GM12878 (cell line): ENCODE measurements at places on chromosomes 6 and 20.
A peak's percentile ranks its signal among the peaks of the same experiment; 100 is the strongest.

DNA sequence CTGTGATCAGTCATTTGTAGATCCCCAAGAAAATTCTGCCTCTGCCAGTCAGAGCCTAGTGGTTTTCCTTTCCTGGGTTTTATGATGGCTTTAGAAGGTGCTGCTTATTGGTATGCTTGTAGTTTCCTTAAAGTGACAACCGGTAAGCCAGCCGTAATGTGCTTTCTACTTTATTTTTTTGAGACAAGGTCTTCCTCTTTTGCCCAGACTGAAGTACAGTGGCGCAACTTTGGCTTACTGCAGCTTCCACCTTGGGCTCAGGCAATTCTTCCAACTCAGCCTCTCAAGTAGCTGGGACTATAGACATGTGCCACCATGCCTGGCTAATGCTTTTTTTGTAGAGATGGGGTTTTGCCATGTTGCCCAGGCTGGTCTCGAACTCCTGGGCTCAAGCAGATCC lies 23.5 kb downstream of the MCM8 start:
- H3K27me3 ChIP-seq: no peaks in the 10 kb centered on the region
- H3K27ac ChIP-seq: no peak overlapping the region
- peaks cover 7% of the 10 kb centered on the region for H3K36me3 ChIP-seq
- no peak overlapping the region for H3K4me3 ChIP-seq
- H3K4me1 ChIP-seq: no peaks in the 10 kb centered on the region
- DNase-seq: no peak

DNA sequence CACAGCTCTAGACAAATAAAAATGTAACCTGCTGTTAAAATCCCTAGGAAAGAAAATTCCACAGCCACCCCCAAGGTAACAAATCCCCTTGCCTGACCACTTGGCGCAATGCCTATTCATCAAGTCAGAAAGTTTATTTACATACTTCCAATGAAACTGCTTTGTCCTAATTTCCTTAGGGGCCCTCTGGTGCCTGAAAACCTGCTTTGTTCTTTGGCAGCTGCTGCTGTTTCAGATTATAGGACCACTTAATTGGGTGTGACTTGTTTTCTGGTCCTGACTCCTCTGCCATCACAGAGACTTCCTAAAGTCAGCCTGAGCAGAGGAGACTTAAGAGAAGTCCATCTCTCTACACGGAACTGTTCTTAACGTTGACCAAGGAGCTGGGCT lies 323.6 kb downstream of the UBE3D start:
- H3K36me3 ChIP-seq: no peaks in the 10 kb centered on the region
- no peaks in the 10 kb centered on the region for H3K4me1 ChIP-seq
- no peaks in the 10 kb centered on the region for H3K27me3 ChIP-seq
- no peak overlapping the region for H3K27ac ChIP-seq
- no peak overlapping the region for H3K4me3 ChIP-seq
- no peak for DNase-seq

DNA sequence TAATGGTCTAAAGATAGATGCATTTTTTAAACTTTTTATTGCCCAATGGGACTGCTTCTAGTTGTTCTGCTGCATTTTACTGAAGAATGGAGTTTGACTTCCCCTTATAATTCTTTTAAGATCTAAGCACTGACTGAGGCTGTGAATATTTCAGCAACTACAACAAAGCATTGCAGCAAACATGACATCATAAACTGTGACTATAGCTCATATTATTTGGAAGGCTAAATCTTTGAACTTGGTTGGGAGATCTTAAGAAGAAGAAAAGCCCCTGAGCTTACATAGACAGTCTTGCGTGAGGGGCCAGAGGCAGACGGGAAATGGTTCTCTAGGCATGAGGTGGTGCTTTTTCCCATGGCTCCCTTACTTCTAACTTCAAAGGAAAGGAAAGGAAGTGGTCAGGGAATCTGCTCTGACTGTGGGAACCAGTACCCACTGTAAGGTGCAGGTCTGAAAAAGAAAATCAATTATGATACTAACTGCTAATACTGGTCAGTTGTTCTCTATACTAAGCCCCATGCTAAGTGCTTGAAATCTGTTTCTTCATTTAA lies 14.8 kb downstream of the HEY2 start:
- H3K27ac ChIP-seq: no peak overlapping the region
- H3K4me1 ChIP-seq: no peaks in the 10 kb centered on the region
- H3K36me3 ChIP-seq: no peaks in the 10 kb centered on the region
- no peaks in the 10 kb centered on the region for H3K27me3 ChIP-seq
- no peak for DNase-seq

DNA sequence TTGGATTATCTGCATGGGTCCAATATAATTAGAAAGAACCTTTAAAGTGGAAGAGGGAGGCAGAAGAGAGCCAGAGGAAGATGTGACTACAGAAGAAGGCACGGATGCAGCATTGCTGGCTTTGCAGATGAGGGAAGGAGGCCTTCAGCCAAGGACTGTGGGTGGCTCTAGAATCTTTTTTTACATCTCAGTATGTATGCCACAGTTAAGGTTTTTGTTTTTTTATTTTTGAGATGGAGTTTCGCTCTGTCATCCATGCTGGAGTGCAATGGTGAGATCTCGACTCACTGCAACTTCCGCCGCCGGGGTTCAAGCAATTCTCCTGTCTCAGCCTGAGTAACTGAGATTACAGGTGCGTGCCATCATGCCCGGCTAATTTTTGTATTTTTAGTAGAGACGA lies 49.3 kb downstream of the MCM8 start:
- no peak overlapping the region for H3K4me3 ChIP-seq
- no peak for DNase-seq
- peaks cover 7% of the 10 kb centered on the region; the same call in 1 of the 2 replicates for H3K4me1 ChIP-seq
- no peaks in the 10 kb centered on the region for H3K27me3 ChIP-seq

- H3K27ac ChIP-seq: peak overlapping the region; percentile 43
- no peaks in the 10 kb centered on the region for H3K27me3 ChIP-seq
- DNase-seq: no peak
- peaks cover 60% of the 10 kb centered on the region for H3K4me1 ChIP-seq
- peaks cover 10% of the 10 kb centered on the region; the same call in 1 of the 2 replicates for H3K36me3 ChIP-seq
Observed at GRCh38 chr6:18213439-18213838, 50.9 kb downstream of the DEK start.

GRCh38 chr6:42117843-42118161 lies 24.6 kb downstream of the C6orf132 start:
- H3K27me3 ChIP-seq: peaks cover 4% of the 10 kb centered on the region
- H3K36me3 ChIP-seq: no peaks in the 10 kb centered on the region
- no peak overlapping the region for H3K4me3 ChIP-seq
- no peak for DNase-seq

- DNase-seq: no peak
- H3K36me3 ChIP-seq: no peaks in the 10 kb centered on the region
- H3K27me3 ChIP-seq: no peaks in the 10 kb centered on the region
- no peak overlapping the region for H3K27ac ChIP-seq
- H3K4me3 ChIP-seq: no peak overlapping the region
- no peaks in the 10 kb centered on the region for H3K4me1 ChIP-seq
Observed at GRCh38 chr6:128963561-128963960, 80.6 kb downstream of the LAMA2 start.

DNA sequence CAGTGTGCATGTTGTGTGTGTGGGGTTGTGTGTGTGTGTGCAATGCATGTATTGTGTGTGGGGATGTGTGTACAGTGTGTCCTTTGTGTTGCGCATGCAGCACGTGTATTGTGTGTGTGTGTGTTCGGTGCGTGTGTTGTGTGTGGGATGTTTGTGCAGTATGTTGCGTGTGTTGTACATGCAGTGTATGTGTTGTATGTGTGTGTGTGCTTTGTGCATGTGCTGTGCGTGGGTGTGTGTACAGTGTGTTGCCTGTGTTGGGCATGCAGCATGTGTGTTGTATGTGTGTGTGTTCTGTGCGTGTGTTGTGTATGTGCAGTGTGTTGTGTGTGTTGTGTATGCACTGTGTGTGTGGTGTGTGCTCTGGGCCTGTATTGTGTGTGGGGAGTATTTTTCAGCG lies 52.7 kb downstream of the CDH4 start:
- no peak overlapping the region for H3K27ac ChIP-seq
- no peaks in the 10 kb centered on the region for H3K27me3 ChIP-seq

GRCh38 chr6:81906041-81906440 lies 153.6 kb upstream of the TENT5A start:
- no peak overlapping the region for H3K27ac ChIP-seq
- no peaks in the 10 kb centered on the region for H3K36me3 ChIP-seq

DNA sequence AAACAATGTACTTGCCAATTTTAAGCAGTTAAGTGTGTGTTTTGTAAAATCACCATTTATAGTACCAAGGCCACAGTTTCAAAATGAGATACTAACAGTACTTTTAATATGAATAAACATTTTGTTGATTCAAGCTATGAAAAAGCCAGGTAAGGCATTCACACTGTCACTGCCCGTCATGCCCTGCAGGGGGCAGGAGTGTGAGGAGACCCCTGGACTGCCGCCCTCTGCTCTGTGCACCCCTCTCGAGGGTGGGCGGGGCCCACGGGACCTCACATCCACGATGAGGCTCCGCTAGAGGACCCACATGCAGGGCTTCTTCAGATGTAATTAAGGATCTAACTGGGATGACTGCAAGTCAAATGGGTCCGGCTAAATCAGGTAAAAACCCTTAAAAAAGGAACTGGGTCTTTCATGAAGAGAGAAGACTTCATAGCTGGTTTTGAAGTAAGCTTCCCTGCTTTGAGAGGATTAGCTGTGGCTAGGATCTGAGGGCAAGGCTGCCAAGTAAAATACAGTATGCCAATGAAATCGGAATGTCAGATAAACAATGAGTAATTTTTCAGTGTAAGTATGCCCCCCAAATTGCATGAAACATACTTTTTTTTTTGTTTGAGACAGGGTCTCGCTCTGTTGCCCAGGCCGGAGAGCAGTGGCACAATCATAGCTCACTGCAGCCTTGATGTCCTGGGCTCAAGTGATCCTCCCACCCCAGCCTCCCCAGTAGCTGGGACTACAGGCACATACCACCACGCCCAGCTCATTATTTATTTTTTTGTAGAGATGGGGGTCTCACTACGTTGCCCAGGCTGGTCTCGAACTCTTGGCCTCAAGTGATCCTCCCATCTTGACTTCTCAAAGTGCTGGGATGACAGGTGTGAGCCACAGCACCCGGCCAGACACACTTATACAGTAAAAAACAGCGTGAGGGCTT lies 18.7 kb downstream of the DIDO1 start:
- H3K27ac ChIP-seq: no peak overlapping the region
- no peaks in the 10 kb centered on the region for H3K4me1 ChIP-seq
- no peak for DNase-seq
- peaks cover 48% of the 10 kb centered on the region for H3K36me3 ChIP-seq

GRCh38 chr20:7984192-7984591 lies 35.4 kb downstream of the TMX4 start:
- no peak overlapping the region for H3K27ac ChIP-seq
- H3K4me3 ChIP-seq: no peak overlapping the region
- no peak for DNase-seq

GRCh38 chr6:75205776-75206575 lies at the start of gene COL12A1:
Gene COL12A1, minus strand, starts transcription at chr6:75206053. Its CDS starts 3,261 bp downstream, at chr6:75202792.
- no peaks in the 10 kb centered on the region for H3K36me3 ChIP-seq
- H3K27ac ChIP-seq: no peak within 1 kb of the TSS
- H3K4me3 ChIP-seq: no peak within 1 kb of the TSS
- no peak for DNase-seq
- peaks cover 33% of the 10 kb centered on the region for H3K27me3 ChIP-seq
- H3K4me1 ChIP-seq: no peaks in the 10 kb centered on the region

GRCh38 chr20:35767683-35768481 lies 3.9 kb upstream of the PHF20 start:
- H3K27me3 ChIP-seq: no peaks in the 10 kb centered on the region
- DNase-seq: peak; percentile 94
- H3K4me1 ChIP-seq: peaks cover 30% of the 10 kb centered on the region
- peak overlapping the region; percentile 97 for H3K27ac ChIP-seq
- H3K36me3 ChIP-seq: no peaks in the 10 kb centered on the region

DNA sequence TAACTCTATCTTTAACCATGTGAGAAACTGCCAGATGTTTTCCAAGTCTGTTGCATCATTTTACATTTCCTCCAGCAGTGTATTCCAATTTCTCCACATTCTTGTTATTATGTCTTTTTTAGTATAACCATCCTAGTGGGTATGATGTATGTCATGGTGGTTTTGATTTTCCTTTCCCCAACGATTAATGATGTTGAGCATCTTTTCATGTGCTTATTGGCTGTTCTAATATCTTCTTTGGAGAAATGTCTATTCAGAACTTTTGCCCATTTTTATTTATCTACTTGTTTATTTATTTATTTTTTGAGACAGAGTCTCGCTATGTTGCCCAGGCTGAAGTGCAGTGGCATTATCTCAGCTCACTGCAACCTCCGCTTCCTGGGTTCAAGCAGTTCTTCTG lies 4.3 kb upstream of the C6orf62 start:
- H3K4me3 ChIP-seq: no peak overlapping the region
- no peaks in the 10 kb centered on the region for H3K27me3 ChIP-seq
- no peaks in the 10 kb centered on the region for H3K36me3 ChIP-seq
- no peak for DNase-seq

DNA sequence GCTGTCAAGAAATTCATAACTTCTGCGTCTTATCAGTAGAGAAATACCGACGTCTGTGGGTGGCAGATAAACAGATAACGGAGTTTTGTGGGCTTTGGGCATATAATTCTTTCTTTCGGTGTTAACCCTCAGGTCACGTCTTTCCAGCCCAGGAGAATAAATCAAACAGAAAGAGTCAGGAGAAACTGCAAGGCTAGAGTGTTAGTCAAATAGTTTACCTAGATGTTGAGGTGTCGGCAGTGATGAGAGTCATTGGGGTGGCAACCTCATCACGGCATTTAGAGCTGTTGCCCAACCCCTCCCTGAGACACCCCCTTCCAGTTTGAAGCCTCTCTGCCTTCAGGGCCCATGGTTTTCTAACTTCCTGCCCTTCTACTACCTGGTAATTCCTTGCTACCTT lies 49.5 kb downstream of the ADTRP start:
- no peak overlapping the region for H3K4me3 ChIP-seq
- H3K36me3 ChIP-seq: no peaks in the 10 kb centered on the region
- peak overlapping the region; percentile 89; the same call in 1 of the 2 replicates for H3K27ac ChIP-seq
- peaks cover 38% of the 10 kb centered on the region for H3K4me1 ChIP-seq

DNA sequence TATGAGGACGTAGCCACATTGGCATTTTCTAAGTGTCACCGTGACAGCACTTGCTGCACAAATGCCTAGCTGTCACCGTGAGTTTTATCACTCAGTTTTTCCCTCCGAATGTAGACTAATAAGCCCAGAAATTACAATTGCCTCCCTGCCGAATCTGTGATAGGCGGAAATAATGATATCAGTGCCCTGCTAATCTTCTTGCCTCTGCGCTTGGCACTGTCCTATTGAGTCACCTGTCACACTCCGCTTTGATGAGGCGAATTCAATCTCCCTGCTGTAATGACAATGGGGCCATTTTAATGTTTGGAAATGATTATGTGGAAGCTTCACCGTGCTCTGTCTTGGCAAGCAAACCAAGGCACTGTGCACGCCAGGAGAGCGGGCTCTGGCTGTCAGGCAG lies 112.8 kb downstream of the LINC00237 start:
- DNase-seq: no peak
- H3K36me3 ChIP-seq: no peaks in the 10 kb centered on the region
- peaks cover 1% of the 10 kb centered on the region for H3K27me3 ChIP-seq
- H3K27ac ChIP-seq: no peak overlapping the region
- H3K4me1 ChIP-seq: no peaks in the 10 kb centered on the region
- no peak overlapping the region for H3K4me3 ChIP-seq
